DMS79 (cell line): ENCODE measurements at places on chromosomes 16 and 17.

GRCh38 chr17:64004218-64004770, 6.1 kb downstream of the PRR29 start:
- no peak for DNase-seq

DNA sequence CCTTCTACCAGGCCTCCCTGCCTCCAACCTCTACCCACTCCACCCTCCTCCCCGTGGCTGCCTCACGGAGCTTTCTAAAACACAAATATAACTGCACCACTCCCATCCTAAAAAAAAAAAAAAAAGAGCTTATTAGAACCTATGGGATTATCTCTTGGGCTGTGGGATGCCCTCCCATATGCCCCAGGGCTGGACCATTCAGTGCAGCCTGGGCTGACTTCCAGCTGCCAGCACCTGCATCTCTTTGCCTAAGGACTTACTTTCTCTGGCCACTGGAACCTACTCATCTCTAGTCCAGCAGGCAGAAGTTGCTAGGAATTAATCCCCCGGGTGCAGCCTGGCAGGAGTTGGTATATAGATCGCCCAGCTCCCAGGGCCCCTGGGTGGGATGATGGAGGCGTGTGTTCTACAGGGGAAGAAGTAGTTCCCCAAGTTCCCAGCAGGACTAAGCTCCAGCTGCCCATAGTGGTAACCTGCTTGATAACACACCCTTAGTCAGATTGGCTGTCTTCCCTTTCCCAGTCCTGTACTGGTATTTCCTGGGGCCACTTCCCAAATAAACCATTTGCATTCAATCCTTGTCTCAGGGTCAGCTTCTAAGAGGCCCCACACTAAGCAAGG, 10.3 kb downstream of the MPP3 start:
- DNase-seq, result no peak

DNA sequence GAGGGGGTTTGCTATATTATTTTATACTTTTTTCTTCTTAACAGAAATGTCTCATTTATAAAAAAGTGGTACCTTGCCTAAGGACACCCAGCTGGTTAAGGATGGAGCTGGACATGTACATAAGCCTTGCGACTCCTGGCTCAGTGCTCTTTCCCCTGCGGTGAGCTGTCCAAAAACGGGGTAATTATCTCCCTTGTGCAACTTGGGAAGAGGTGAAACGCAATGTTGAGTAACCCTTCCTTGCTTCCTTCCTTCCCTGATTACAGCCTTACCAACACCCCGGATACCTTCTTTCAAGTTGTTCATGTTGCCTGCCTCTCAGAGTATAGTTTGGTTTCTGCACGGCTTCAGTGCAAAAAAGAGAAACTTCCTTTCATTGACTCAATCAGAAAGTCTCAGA, 94.1 kb upstream of the XYLT1 start:
- no peak for DNase-seq

GRCh38 chr17:67315865-67316264, 50.5 kb downstream of the PSMD12 start:
- no peak for DNase-seq

GRCh38 chr17:65895969-65896368, 296.0 kb downstream of the CEP112 start:
- DNase-seq, result no peak

- no peak for DNase-seq
These were observed 9.7 kb upstream of the SLC35B1 start for GRCh38 chr17:49717371-49717861.

- DNase-seq, result no peak
These were observed 27.0 kb upstream of the DHX8 start for GRCh38 chr17:43456661-43457361.

DNA sequence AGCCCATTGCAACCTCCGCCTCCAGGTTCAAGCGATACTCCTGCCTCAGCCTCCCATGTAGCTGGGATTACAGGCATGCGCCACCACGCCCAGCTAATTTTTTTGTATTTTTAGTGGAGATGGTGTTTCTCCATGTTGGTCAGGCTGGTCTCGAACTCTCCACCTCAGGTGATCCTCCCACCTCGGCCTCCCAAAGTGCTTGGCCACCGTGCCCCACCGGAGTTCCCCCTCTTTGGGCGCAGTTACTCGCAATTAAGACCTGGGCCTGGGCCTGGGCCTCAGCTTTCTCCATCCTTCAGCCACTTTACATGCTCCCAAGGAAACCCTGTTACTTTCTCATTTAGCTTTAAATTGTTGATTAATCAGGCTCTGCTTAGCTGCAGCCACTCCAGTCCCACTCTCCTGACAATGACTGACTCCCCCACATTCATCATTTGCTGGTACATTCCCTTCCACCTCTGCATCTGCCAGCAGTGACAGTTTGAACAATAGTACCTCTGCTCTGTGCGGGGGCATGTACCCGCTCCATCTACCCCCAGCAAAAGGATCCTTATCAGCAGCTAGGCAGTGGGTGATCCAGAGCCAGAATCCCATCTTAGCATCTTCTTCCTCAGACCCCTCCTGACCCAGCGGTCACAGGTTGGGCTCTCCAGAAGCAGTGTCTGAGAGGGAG, 47.2 kb upstream of the SLC47A1 start:
- DNase-seq, result no peak

DNA sequence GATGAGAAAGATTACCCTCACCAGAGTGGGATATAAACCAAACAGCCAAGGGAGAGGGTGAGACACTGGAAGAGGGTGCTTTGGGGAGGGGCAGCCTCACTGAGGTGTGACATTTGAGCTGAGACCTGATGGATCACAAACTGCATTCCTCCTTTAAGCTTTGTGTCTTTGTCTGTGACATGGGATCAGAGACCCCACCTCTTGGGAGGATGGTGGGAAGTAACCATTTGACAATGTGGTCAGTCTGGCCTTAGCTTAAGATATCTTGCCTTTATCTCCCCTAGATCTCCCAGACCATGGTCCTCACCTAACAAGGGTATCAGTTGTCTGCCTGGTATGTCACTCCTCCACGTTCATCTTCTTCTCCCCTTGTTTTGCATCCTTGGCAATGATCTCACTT, 163.4 kb downstream of the SHISA9 start:
- no peak for DNase-seq

DNA sequence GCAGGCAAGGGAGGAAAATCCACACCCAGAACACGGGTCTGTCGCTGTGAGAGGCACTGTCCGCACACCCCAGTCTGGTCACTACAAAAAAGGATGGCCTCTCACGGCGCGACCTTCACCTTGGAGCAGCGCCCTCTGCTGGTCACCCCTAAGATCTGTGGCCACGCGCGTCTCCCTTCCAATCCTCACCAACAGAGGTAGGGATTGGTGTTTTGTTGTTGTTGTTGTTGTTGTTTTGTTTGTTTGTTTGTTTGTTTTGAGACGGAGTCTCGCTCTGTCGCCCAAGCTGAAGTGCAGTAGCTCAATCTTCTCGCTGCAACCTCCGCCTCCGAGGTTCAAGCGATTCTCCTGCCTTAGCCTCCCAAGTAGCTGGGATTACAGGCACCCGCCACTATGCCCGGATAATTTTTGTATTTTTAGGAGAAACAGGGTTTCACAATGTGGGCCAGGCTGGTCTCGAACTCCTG, 15.0 kb upstream of the C17orf58 start:
- DNase-seq, result no peak

DNA sequence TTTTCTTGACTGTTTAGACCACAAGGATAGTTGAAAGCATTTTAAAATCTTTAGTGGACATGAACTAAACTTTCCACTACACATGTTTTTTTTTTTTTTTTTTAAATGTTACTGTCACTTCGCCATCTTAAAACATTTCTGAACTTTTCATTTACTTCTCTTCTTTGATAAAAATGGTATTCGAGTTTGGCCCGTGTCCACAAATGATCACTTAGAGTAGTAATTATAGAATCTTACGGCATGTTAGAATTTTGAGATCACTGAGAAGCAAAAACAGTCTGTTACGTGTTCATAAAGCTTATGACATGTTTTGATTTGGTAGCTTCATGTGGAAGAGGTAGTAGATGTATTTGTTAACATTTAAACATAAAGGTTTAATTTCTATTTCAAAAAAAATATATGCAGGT, 1.1 kb downstream of the NSRP1 start:
- no peak for DNase-seq

GRCh38 chr17:70560471-70560870, 391.1 kb downstream of the KCNJ2 start:
- no peak for DNase-seq

DNA sequence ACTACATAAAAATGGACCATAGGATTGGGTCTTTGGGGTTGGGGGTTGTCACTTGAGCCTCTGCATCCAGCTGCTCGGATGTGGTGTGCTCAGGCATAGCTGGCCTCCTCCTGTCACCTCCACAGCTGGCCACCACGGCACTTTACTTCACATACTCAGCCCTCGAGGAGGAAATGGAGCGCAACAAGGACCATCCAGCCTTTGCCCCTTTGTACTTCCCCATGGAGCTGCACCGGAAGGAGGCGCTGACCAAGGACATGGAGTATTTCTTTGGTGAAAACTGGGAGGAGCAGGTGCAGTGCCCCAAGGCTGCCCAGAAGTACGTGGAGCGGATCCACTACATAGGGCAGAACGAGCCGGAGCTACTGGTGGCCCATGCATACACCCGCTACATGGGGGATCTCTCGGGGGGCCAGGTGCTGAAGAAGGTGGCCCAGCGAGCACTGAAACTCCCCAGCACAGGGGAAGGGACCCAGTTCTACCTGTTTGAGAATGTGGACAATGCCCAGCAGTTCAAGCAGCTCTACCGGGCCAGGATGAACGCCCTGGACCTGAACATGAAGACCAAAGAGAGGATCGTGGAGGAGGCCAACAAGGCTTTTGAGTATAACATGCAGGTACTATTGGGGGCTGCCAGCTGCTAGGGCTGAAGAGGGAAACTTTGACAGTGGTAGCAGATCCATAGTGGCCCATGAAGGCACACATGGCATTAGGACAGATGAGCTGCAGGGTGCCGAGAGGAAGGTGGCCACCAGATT, 30.8 kb downstream of the CDIP1 start:
- DNase-seq, result peak; percentile 93

DNA sequence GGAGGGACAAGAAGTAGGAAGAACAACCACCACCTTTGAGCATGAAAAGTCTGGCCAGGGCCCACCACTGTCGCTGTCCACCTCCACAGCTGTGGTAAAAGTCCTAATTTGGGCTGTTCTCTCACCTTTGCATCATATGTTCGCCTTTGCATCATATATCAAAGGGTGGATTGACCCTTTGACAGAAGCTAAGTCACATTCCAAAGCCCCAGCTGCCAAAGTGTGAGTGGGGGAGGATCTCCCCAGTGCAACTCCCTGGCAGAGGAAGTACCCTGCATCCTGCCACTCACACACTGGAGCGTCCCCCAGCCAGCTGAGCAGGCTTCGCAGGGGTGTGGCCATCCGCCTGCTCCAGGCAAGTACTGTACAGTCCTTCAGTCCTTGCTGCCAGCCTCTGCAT, 12.7 kb upstream of the SPECC1 start:
- DNase-seq, result no peak
